DMS153 (cell line): ENCODE measurements at places on chromosomes 7 and 10.

- no peak for DNase-seq
These were observed 32.8 kb downstream of the INPP5F start for GRCh38 chr10:119758448-119759195.

DNA sequence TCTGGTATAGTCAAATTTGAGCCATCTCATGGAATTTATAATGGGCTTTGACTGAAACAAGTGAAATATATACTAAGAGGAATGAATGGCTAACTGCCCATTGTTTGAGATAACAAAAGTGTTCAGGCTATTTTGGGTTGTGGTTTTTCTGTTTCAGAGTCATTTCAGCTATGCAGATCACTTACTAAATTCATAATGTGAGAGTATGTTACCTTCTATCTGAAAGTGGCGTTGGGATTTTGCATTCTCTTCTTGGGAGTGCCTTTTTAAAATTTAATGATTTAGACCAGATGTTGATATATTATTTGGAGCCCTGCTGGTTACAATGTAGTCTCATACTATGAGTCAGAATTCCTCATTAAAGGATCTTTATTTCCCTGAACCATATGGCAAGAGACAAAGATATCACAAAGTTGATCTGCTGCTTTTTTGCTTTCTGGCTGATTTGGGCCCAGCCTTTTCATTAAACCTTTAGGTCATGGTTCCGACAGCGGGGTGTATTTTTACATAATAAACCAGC is 10.4 kb downstream of the VCL start:
- DNase-seq = no peak

GRCh38 chr7:6202117-6202516 is 70.3 kb downstream of the CYTH3 start:
- DNase-seq = no peak

- peak; percentile 66 for DNase-seq
These were observed 96.0 kb downstream of the MTERF1 start for GRCh38 chr7:91784469-91784868.

- DNase-seq = no peak
These were observed 156.3 kb downstream of the POLR1F start for GRCh38 chr7:19552576-19552975.

GRCh38 chr7:45215601-45216062 is 58.0 kb downstream of the RAMP3 start:
- DNase-seq = no peak

GRCh38 chr7:41313171-41313570 is 389.7 kb downstream of the INHBA start:
- DNase-seq = no peak

GRCh38 chr10:49518982-49519578 is 19.8 kb downstream of the ERCC6 start:
- DNase-seq = no peak

- DNase-seq = no peak
These were observed 43.8 kb upstream of the CSTF2T start for GRCh38 chr10:51743146-51743545.

GRCh38 chr10:101111547-101111946 is 19.6 kb upstream of the TLX1 start:
- DNase-seq = no peak

- no peak for DNase-seq
These were observed 39.5 kb downstream of the TSPAN14 start for GRCh38 chr10:80493522-80494051.

- no peak for DNase-seq
These were observed 189.8 kb downstream of the JCAD start for GRCh38 chr10:29869593-29869992.

DNA sequence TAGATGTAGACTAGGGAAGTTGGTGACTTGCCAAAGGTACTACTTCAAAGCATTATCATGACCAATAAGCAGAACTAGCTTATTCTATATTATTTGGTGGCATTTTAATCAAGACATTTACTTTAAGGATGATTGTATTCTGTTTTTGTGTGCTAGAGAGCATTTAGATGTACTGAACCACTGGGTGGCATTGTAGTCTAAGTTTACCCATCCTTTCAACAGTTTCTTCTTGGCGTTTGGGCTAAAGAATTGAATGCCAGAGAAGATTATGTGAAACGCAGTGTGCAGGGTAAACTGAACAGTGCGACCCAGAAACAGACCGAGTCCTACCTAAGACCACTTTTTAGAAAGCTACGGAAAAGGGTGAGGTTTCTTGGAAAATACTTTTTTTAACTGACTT is 26.8 kb downstream of the PRPF18 start:
- DNase-seq = no peak

- DNase-seq = no peak
These were observed 25.0 kb upstream of the C1GALT1 start for GRCh38 chr7:7157177-7157886.

GRCh38 chr7:50826371-50827172 is 43.9 kb upstream of the GRB10 start:
- no peak for DNase-seq

- DNase-seq = no peak
These were observed 63.7 kb downstream of the COL13A1 start for GRCh38 chr10:69865450-69865849.

- no peak for DNase-seq
These were observed 19.7 kb downstream of the ZNF783 start for GRCh38 chr7:149281508-149282330.

DNA sequence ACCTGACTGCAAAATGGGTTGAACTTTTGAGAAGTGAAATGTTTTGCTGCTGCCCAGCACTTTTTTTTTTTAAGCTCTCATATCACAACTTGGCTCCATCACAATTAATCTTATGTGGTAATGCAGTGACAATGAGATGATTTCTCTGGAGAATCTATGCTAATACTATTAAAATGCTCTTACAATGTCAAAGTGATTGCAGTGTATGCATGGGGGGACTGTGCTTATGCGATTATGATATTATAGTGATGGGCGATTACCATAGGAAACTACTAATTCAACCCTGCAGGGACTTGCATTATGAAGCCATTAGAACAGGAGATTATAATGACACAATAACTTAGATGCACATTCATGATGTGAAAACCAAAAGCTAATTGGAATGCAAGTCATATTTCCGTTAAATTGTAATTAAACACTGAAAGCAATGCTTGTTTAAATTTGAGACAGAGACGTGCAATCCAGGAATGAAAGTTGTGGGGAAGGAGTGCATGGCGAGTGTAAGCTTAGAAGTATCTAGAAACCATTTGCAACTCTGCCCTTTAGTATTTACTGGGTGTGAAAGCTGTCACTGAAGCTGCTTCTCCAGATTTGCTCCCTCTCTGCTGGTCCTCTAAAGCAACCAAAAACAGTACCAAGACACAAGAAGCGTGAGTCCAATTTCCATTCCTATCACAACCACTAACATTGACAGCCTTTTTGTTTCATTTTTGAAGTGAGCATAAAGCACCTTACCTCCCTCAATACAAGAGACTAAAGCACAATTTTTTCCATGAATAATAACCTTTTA is 21.6 kb downstream of the PTER start:
- no peak for DNase-seq

DNA sequence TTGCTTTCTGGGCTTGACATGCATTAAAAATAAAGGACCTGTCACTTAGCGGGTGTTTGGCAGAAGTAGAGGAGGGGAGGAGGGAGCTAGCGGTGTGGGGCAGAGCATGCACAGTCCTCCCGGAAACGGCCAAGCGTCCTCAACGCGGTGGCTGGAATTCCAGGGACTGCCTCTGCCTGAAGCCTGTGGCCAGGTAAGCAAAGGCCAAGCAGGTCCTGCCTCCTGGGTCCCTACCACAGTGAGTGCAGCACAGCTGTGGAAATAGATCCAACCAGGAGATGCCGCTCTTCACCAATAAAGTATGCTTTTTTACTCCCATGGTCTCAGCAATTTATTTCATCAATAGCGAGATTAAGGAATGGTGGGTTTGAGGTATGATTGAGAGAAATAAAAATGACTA is 323.4 kb downstream of the WDR37 start:
- DNase-seq = no peak
